ENCODE measurements at places on chromosomes 3 and 15.

DNA sequence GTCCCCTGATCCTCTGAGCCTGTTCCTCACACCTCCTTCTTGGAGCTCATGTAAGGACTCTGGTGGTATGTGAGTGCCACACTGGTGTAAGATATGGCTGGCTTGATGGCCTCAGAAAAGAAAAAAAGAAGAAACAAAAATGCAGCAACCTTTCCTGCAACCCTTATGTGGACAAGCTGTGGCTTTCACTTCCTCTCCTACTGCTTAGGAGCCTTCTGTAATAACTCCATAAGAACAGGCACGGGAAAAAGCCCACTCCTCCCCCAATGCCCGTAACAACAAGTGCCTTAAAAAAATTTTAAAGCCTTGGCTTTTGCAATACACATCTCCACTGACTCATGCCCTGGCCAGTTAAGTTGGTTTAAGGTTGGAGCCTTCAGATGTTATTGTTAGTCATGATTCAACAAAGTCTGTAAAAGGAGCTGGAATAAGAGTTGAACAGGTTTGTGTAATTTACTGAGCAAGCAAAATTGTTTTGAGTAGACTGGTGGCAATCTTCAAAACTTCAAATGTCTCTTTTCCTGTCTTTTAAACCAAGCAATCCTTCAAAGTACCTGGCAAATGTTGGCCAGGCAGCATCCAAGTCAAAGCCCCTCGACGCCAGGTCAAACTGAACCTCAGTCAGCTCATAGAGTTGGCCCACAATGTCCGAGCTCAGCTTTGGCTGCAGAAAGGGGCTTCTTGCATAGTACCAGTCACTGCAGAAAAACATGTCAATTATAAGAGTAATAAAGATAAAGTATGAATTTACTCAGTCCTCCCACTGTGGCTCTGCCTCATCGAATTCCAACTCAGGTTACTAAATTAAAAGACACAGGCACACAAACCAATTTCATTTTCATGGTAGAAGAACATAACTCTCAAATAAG, 22.9 kb downstream of the FYCO1 start:
- DNase-seq = no peak

DNA sequence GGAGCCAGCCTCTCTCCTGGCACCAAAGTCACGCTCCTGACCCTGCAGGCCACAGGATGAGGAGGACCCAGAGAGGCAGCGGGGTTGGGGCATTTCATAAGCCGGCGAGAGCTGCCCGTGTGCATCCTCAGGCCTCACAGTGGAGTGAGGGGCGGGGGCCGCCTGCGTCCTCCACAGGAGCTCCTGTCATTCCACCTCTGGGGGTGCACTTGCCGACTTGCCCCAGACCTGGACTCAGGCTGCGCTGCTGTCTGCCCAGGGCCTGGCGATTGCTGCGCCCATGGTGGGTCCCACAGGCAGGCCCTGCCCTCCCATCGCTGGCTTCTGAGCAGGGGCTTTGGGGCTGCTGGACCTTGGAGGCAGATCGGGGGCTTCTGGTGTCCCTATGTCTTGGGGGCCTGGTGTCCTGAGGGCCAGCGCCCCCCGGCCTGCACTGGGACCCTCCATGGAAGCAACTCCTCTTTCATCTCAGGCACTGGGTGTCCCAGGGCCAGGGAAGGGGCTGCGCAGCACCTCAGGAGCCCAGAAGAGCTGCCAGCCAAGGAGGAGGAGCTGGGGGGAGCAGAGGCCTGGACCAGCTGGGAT, 184.0 kb downstream of the GOLGA6L6 start:
- no peak for DNase-seq

DNA sequence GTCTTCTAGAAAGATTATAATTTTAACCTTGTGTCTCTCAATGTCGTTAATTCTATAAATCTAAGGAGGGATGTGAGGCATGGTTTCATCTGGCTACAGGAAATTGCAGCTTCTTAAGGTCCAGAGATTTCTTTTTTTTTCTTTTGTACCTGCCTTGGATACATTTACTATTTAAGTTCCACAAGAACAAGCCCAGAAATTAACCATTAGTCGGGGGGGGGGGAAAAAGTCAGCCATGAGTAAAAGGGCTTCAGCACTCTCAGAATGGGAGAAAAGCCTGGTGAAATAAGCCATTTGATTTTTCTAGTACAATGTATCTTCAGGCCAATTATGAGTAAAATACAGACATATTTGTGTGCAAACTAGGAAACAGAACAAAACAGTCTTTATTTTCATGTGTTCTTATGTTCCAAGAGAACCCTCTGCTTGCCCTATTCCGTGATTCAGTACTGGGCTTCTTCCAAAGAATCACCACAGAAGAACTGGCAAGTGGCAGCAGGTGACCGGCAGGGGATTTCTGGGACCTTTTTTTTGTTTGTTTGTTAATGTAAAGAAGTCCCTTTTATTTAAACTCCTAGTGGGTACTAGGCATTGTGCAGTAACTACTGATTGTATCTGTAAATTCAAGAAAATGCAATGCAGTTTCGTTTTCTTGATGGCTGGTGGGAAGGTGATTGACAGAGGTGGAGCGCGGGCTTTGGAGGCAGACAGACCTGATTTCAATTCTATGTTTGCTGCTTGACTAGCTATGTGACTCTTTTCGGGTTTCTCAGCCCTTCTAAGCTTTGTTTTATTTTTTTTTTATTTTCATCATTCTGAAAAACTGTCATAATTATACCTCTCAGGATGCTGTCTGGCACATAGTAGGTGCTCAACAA, 82.5 kb downstream of the PEX5L start:
- no peak for DNase-seq

DNA sequence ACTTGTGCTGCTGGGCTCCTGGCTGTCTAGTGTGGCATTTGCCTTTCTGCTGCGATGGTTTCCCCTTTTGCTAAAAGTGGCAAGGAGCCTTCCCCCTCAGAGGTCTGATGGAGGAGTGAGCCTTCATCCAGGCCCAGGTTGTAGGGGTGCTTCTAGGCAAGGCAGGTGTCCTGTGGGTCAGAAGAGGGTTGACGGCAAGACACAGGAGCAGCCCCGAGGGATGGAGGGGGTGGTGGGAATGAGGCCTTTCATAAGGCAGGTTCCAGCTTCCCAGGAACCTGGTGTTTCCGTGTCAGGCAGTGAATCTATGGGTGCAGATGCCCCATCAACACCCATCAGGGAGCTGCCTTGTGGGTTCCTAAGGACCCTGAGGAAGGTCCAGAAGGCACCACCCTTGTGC, 63.0 kb upstream of the TAMM41 start:
- no peak for DNase-seq

GRCh38 chr15:58742022-58742813, 7.3 kb downstream of the ADAM10 start:
- DNase-seq = no peak

- DNase-seq = no peak
Measured at GRCh38 chr15:90882781-90883525, 1.4 kb upstream of the FES start.

DNA sequence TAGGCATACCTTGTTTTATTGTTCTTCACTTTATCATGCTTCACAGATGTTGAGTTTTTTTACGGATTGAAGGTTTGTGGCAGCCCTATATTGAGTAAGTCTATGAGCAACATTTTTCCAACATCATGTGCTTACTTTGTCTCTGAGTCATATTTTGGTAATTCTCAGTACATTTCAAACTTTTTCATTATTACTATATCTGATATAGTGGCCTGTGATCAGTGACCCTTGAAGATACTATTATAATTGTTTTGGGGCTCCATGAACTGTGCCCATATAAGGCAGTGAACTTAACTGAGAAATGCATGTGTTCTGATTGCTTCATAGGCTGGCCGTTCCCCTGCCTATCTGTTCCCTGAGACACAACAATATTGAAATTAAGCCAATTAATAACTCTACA, 42.8 kb upstream of the NSMCE3 start:
- no peak for DNase-seq

Measured in SW480 (cell line).